Colonic mucosa (tissue), 4 donors: ENCODE measurements at places on chromosomes 12 and 14. TPM values are rescaled to one million over a fixed set of nuclear protein-coding genes. Genes with fewer than 3 reads are reported as not detected.

GRCh38 chr12:124531281-124531745 is 36.1 kb downstream of the NCOR2 start:
- no peak for DNase-seq

DNA sequence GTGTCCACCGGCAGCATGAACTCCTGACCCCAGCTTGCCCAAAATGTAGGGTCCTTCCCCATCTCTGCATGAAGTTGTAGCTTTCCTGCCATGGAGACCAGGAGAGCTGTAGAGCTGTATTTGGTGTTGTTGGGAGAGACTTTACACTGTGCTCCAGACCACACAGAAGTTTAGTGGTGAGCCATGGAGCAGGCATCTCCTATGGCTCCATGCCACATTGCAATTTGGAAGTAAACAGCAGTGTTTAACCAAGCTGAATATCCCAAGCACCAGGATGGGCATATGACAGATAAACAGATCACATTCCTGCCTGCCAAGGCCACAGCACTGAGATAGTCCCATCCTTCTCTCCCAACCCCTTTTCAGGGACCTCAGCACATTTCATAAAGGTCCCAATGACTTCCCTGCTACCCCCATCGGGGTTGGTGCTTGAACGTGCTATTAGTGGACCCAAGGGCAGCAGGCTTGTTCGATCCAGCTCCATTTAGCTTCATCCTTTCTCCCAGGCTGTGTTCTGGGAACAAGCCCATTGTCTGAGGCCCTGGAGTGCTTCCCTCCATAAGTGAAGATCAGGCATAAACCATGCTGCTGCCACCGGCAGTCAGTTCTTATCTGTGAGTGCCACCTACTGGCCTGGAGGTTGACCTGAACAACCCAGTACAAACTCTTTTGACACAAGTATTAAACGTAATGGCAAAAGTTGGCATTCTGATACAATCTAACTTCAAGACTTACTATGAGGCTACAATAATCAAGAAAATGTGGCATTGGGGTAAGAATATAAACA is 172.3 kb upstream of the ATXN7L3B start:
- DNase-seq: no peak

- no peak for DNase-seq
These were observed 52.5 kb upstream of the EVL start for GRCh38 chr14:100012478-100013327.

Gene ATXN2
- total RNA-seq: 55.1 TPM

GRCh38 chr12:2239381-2239871 is 186.6 kb downstream of the CACNA1C start:
- DNase-seq: no peak

DNA sequence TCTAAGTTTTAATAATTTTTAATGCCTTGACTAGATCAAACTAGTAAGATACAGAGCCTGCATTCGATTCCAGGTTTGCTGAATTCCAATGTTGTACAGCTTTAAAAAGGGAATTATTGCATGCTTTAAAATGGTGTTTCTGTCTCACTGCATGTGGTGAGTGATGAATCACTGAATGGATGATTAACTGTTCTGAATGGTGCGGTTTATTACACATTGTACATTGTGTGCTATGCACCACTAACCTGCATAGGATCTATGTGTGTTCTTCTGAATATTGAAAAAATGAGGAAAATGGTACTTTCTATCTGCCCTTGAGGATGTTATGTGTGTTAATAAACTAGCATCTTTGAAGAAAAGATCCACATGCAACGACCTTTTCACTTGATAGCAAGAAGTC is 231.7 kb downstream of the NRXN3 start:
- DNase-seq: no peak

DNA sequence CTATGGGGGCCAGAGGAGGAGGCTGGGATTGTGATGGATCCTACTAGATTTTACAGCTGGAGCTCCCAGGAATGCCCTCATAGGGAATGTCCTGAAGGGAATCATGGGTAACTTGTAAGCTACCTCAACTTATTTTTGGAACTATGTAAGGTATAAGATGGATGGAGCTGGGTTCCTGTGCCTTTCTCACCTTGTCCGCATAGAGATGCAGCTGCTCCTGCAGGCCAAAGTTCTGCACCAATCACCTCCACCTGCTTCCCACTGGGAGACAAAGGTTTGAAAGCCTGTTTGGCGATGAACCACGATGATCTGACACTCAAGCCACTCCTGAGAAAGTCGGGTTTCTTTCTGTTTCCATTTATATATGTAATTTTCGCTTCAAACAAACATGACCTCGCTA is 648 bp upstream of the AKAP5 start:
- peak; percentile 32 for DNase-seq

GRCh38 chr12:7583471-7583870 is 79.9 kb upstream of the CD163 start:
- DNase-seq: no peak

Gene HAL
- 1.1 TPM for total RNA-seq

GRCh38 chr14:55153951-55154350 is 24.9 kb downstream of the LGALS3 start:
- no peak for DNase-seq

GRCh38 chr12:121829250-121829918 is 25.6 kb downstream of the SETD1B start:
- no peak for DNase-seq

Gene SPTLC2
- 70.1 TPM for total RNA-seq

- DNase-seq: no peak
These were observed 130.3 kb downstream of the TMEM30B start for GRCh38 chr14:61150851-61151250.

DNA sequence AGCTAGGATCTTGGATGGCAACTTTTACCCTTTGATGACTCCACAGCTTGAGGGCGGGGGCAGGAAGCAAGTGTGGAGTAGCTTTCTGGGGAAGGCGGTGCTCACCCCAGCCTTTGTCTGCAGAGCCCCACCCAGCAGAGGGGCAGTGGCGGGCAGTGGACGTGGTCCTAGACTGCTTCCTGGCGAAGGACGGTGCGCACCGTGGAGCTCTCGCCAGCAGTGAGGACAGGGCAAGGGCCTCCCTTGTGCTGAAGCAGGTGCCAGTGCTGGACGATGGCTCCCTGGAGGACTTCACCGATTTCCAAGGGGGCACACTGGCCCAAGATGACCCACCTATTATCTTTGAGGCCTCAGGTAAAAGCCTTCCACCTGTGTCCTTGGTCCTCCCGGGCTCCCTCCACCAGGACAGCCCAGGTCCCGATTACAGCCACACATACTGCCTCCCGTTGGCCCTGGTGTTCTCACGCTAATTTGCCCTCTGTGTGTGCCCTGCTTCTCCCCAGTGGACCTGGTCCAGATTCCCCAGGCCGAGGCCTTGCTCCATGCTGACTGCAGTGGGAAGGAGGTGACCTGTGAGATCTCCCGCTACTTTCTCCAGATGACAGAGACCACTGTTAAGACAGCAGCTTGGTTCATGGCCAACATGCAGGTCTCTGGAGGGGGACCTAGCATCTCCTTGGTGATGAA is 1.2 kb downstream of the TAPBPL start:
- peak; percentile 78 for DNase-seq

GRCh38 chr12:8831116-8831515 is 8.7 kb downstream of the A2ML1 start:
- no peak for DNase-seq

GRCh38 chr12:100185361-100185894 is 15.2 kb upstream of the ACTR6 start:
- no peak for DNase-seq

Gene PTPRR
- total RNA-seq: 21.8 TPM
